ENCODE measurements at places on chromosomes 7 and 10.

GRCh38 chr10:37067576-37067975, 57.8 kb upstream of the ANKRD30A start:
- no peak for DNase-seq

DNA sequence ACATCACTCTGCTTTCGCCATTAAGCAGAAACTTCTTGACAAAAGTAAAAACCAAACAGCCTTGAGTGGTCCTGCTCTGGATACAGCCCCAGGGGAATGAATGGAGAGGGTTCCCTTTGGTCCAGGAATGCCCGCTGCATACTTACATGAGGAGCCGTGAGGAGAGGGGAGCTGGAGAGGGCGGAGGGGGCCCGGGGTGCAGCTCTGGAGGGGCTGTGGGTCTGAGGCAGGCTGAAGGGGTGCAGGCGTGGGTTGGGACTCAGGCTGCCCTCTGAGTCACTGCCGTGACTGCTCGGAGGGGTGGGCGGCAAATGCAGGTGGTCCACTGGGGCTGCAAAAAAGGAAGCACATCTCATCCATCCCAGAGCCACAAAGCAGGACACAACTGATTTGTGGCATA, 61.3 kb upstream of the DGKI start:
- no peak for DNase-seq

- DNase-seq = no peak
These were observed 393.6 kb upstream of the CELF2 start for GRCh38 chr10:10623958-10624566.

GRCh38 chr7:19464241-19464640, 244.6 kb downstream of the POLR1F start:
- no peak for DNase-seq

DNA sequence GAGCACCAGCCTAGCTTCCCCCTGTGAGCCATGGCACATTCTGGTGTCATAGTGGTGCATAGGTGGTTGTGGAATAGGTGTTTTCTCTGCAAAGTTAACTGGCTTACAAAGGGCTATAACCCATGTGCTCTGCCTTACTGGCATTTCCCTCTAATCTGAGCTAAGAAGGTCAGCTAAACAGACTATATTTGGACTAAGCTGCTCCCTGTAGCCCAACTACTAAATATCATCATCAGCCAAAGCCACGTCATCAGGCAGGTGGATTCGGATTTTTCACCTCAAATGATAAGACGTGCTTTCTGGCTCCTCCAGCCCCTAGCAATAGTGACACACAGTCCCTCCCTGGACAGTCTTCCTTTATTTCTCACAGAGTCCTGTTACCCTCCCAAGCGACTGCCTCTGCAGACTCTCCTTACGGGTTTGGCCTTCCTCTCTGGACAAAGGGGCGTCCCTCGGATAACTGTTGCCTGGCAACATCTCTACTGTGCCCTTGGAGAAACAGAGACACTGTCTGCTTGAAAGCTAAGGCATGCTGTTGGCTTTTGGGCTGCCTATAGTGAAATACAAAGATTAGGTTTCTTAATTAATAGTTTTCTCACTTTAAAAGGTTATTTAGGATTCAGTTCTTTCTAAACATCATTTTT, 9.1 kb downstream of the SLC13A4 start:
- no peak for DNase-seq

GRCh38 chr7:86972072-86972471, 87.4 kb downstream of the ELAPOR2 start:
- no peak for DNase-seq

DNA sequence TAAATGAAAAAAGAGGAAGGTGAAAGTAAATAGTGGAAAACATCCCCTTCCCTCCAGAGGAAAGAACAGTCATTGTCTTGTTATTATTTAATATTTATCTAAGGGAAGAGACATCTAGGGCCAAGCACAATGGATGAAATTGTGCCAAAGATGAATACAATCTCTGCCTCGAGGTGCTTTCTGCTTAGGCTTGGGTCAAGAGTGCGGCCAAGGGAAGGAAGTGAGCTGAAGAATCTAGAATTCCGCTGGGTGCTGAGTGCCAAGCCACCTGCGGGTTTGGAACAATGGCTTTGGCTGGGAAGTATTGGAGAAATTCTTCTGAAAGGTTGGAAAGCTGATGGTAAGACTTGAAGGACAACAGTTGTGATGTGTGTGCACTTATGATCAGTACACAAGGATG, 531.3 kb upstream of the FZD8 start:
- DNase-seq = no peak

DNA sequence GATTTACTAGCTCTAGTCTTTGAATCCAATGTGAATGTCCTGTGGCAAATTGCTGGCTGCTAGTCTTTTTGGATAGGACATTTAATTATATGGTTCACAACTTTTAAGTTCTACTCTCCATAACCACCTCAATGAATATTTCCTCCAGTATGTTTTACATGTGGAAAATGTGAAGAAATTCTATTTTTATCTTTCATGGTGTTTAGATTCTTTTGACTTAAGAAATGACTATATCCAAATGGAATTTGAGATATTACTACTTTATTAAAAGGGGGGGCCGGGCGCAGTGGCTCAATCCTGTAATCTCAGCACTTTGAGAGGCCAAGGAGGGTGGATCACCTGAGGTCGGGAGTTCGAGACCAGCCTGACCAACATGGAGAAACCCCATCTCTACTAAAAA, 202.0 kb downstream of the ARL4A start:
- no peak for DNase-seq
